ENCODE measurements at places on chromosomes 6 and 20. TPM values are rescaled to one million over a fixed set of nuclear protein-coding genes. Genes with fewer than 3 reads are reported as not detected.
A peak's percentile ranks its signal among the peaks of the same experiment; 100 is the strongest.

DNA sequence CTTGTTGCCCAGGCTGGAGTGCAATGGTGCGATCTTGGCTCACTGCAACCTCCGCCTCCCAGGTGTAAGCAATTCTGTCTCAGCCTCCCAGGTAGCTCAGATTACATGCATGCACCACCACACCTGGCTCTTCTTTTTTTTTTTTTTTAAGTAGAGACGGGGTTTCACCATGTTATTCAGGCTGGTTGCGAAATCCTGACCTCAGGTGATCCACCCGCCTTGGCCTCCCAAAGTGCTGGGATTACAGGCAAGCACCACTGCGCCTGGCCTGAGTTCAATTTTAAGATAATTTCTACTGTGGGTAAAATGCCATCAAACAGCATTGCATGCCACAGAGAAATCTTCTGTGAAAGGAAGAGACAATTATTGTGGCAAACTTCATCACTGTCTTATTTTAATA lies 633.1 kb downstream of the KIF16B start:
- no peak for DNase-seq

- no peak for DNase-seq
Observed at GRCh38 chr6:107539849-107540464, 50.0 kb downstream of the SOBP start.

DNA sequence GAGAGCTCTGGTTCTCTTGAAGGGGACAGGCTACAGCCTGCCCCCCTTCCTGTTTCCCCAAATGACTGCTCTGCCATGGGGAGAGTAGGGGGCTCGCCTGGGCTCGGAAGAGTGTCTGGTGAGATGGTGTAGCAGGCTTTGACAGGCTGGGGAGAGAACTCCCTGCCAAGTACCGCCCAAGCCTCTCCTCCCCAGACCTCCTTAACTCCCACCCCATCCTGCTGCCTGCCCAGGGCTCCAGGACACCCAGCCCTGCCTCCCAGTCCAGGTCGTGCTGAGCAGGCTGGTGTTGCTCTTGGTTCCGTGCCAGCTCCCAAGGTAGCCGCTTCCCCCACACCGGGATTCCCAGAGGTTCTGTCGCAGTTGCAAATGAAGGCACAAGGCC lies 9.8 kb downstream of the VEGFA start:
- peak; percentile 54 for DNase-seq

DNA sequence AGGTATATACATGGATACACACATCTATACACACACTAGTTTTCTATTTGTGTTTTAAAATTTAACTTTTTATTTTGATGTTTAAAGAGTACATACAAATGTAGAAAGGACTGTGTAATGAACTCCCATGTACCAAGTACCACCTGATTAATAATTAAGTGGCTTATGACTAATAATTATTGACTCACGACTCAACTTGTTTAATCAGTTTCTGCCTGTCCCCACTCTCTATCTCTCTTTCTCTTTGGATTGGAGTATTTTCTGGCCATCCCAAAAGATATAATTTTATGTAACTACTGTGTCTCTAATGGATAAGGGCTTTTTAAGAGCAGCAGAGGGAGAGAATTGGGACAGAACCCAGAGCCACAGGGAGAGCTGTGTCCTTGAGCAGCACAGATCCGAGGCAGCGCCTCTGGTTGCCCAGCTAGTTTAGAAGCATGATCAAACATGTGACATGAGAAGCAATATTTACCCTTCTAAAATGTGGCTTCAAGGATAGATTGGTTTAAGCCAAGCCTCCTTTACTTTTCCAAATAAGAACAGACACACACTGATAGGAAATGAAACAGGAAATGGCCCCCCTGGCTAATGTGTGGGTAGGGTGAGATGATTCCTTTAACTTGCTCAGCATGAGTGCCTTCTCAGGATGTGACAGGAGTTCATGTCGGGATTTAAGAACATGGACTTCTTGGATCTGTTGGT lies 81.0 kb downstream of the ERMARD start:
- DNase-seq: no peak

DNA sequence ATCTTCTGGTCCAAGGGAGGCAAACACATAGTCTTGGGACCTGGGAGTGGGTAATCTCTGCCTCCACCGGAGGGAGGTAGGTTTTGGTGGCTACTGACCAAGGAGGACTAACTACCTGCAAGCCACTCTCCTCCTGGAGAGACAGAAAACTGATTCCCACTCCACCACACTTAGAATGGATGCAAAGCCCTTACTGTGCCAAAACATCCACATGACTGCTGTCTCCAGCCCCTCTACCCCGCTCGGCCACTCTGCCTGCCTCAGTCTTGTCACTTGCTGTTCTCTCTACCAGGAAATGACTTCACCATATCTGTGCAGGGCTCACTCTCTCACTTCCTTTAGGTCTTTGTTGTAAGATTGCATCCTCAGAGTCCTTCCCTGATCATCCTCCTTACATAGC lies 129.5 kb upstream of the ARG1 start:
- DNase-seq: no peak

GRCh38 chr20:6959900-6960312 lies 192.4 kb downstream of the BMP2 start:
- DNase-seq: no peak

- no peak for DNase-seq
Observed at GRCh38 chr6:161462148-161462547, 188.3 kb upstream of the AGPAT4 start.

DNA sequence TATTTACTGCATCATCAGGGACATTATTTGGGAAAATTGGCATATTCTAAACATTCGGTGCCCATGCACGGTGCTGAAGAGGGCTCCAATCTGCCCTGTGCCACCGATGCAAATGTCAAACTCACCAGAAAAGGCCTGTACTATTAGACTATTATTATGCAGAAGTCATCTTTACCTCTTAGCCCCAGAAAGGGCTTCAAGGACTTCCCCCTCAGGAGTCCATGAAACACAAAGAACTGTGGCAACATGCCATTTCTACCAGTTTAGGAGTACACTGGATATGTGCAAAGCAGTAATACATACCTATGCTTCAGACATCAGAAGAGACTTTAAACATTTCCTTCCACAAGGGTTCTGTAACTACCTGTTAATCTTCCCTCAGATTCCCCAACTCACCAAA lies 8.6 kb downstream of the DIDO1 start:
- DNase-seq: no peak

DNA sequence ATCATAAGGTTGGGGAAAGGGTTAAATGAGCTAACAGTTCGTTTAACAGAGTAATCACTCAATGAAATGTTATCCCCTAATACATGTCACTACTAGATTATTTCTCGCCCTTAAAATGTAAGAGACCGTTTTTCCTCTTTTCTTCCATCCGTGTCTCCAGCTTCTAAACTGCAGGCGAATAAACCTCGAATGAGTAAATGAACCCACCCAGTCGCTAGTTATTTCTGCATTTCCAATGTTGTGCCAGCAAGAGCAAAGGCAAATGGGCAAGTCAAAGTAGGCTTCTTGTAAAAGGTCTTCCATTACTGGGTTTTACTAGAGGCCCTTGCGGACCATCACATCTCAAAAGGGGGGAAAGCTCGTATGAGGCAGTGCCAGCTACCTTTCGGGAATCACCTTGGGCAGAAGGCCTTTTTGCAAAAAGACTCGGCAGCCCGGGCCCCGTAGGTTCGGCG lies 400 bp upstream of the SMAP1 start:
- DNase-seq: no peak

GRCh38 chr6:33123732-33124524 lies 48.1 kb downstream of the HLA-DPB1 start:
- DNase-seq: no peak

DNA sequence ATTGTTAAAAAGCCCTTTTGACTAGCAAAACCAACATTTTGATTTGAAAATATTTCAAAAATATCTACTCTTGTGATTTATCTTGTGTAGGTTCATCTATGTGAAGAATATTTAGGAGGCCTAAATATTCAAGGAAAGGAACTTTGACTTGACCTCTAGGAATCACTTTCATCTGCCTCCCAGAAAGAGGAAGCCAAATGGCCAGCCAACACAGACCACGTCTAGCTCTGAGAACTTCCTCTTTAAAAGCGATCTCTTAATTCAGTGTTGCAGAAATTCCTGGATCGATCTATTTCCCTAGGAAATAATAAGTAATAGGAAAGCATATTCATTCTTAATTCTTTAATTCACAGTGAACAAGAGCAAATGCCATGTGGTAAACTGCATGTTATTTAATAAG lies 9.6 kb upstream of the MOXD1 start:
- DNase-seq: no peak

GRCh38 chr20:34529742-34530141 lies 13.5 kb downstream of the DYNLRB1 start:
- no peak for DNase-seq

DNA sequence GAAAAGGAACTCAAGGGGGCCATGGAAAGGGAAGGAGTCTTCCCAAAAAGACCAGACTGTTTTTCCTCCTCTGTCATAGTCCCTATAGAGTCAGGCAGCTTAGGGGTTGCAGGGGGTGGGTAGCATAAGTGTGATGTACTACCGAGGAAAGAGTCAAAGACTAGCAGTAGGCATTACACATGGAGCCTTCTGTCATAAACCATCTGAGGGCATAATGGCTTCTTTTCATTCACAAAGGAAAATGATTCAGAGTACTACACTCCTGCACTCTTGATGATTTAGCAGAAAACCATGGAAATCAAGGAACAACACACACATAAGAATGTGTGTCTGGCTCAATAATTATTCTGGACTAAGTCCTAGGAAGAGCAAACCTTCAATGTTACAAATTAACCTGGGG lies 14.9 kb downstream of the PLN start:
- no peak for DNase-seq

GRCh38 chr20:13442986-13443385 lies 195.7 kb downstream of the TASP1 start:
- DNase-seq: no peak

The BPIFA1 gene
- not detected for total RNA-seq

The LHFPL5 gene
- total RNA-seq: not detected

The PGC gene
- total RNA-seq: 0.65 TPM

The FAM209A gene
- total RNA-seq: 1.0 TPM

The RIMS4 gene
- 2.8 TPM for total RNA-seq

All from aorta (tissue), 5 donors.